ENCODE measurements at places on chromosomes 4 and X.

- DNase-seq: peak; percentile 5
Observed at GRCh38 chrX:97050392-97050791, 166.7 kb downstream of the RPA4 start.

DNA sequence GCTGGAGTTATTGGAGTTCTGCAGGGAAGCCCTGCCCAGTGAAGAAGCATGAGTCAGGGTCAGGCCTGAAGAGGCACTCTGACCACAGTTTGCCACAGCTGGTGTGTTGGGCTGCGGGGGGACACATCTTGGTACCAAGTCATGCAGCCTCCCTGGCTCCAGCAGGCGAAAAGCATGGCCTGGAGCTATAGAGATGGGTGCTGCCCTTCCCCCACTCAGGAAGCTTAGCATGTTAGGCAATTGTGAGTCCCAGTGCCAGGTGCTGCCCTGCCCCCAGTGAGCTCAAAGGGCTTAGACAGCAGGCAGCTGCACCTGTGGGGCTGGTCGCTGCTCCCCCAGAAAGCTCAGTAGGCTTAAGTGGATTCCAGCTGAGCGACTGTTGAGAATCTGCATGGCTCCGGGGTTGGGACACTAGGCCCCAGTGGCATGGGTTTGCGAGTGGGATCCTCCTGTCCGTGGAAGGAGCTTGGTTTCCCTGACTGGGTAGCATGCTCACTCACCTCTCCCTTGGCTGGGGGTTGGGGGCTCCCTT, 755.5 kb downstream of the GLUD2 start:
- no peak for DNase-seq

DNA sequence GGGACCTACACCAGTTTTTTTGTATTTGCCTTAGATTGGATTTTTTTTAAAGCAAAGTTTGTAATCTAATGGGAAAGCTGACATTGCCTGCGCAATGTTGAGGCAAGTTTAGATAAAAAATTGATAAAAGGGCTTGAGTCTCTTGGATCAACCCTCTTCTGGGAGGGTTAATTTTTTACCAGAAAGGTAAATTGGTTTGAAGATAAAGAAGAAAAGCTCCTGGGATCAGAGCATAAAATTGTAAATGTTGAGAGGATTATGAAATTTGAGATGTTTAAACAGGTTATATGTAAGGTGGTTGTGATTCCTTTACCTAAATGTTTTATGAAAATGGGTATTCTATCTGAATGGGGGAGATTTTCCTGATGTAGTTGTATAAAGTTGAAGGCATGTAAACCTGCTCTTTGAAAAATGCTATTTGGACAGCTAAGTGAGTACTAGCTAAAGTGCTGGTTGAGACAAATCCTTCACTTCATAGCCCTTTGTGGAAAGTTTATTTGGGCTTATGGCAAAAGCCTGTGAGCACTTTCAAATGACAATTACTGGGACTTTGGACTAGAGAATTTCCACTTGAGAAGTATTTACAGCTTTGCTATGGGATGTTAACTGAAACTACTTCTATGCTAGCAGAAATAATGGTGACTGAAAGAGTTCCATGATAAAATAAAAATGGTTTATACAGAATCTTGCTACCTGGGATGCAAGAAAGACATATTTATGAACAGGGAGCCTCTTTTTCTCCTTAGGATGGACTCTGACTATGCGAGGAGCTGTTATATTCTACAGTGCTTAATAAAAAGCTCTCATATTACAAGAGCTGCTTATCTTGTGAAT, 56.2 kb downstream of the UGT2B10 start:
- DNase-seq: no peak

DNA sequence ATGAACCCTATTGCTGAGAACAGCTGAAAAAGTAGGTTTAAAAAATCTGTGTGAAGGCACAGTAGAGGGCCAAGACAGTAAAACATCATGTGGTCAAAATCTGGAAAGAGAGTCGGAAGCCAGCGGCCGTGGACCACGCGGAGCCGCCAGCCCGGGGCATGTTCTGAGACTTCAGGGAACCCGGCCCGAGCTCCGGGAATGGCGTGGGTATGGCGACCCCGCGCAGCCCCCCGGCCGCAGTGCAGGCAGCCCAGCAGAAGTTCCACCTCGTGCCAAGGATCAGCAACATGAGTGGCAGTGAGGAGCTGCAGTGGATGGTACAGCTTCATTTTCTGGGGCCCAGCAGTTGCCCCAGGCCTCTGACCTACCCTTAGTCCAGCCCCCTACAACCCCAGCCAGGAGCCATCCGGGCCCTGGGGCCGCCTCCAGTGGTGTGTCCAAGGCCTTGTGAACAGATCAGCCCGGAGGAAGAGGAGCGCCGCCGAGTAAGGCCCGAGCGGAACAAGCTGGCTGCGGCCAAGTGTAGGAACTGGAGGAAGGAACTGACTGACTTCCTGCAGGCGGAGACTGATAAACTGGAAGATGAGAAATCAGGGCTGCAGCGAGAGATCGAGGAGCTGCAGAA, 94.2 kb downstream of the LARP1B start:
- no peak for DNase-seq

- peak; percentile 6 for DNase-seq
Observed at GRCh38 chr4:76388160-76388908, 32.6 kb downstream of the CCDC158 start.

DNA sequence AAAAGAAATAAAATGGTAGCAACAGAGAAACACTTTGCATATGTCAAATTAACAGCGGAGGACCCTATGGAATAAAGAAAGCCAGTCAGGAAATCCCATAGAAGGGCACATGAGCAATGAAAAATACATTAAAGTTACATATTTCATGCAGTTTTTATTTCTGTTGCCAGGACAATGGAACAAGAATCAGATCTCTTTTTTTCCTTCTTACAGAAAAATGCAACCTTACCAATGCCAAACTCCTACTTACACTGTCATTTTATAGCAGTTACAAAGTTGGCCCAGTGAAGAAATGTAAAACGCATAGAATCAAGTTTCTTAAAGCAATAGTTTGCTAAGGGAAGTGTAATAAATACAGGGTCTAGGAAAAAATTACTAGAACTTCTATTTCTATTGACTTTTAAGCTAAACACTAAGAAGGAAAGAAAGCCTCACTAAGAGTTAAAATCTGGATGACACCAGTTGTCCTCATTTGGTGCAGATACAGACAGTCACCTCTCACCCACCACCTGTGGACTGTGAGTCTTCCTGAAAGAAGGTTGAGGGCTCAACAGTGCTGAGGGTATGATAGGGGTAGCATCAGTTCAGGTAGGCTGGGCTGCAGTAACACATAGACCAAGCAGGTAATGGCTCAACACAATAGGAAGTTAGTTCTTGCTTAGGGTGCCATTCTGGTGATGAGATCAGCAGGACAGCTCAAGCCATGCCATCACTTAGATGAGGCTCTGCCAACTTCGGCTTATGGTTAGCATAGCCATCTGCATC, 224.6 kb downstream of the ANAPC10 start:
- DNase-seq: no peak

DNA sequence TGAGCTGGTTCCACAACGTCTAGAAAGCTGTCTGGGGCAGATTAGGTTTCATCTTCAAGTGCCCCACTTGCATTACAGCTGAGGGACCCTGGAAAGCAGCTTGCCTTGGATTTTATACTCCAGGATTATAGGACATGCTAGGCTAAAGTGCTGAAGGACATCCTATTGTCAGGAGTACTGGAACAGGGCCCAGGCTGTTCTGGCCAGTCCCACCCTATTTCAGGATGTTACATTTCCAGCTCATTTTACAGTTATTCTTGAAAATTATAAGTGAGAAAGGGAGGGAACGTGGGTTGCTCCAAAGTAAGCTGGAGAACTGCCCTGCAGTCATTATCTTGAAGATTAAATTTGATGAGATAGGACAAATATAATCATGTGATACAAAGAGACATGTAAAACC, 71.0 kb upstream of the UGT8 start:
- DNase-seq: no peak

- DNase-seq: no peak
Observed at GRCh38 chr4:161121451-161121850, 1042.3 kb downstream of the FSTL5 start.

- DNase-seq: no peak
Observed at GRCh38 chr4:115969756-115970155, 856.3 kb upstream of the NDST4 start.

- DNase-seq: no peak
Observed at GRCh38 chrX:17608888-17609287, 128.4 kb upstream of the SCML1 start.

DNA sequence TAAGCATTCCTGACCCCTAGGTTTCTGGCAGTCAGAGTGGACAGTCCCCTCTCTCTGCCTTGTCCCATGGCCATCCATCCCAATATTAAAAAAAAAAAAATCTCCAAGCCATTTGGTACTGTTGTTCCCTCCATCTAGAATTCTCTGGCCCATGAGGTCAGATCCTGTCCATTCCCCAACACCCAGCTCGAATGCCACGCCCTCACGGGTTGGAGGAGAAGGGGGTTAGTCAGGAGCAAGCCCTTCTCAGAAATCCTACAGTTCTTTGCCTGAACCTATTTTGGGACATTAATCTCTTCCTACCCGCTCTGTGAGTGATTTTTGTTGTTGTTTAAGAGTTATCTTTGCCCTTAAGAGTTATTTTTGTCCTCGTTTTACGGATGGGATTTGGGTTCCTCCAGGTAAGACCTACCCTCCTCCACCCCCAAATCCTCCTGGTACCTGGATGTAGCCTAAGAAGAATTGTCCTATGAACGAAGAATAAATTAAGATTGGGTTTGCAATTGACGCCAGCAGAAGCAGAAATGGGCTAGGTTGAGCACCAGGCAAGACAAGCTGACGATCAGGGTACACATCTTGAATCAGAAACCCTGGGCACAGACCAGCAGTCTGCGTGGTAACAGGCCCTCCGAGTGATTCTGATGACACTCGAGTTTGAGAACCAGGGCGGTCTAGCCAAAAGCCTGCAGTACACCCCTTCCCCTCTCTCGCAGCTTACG, 977 bp downstream of the RNF175 start:
- no peak for DNase-seq

DNA sequence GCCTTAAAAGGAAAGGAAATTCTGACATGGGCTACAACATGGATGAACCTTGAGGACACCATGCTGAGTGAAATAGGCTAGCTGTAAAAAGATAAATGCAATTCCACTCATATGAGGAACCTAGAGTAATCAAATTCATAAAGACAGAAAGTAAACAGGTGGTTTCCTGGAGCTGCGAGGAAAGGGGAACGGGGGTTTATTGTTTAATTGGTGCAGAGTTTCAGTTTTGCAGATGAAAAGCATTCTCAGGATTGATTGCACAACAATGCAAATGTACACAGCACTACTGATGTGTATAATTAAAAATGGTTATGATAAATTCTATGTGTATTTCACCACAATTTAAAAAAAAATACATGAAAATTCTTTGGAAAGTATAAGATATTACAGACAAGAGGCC, 24.0 kb downstream of the PLRG1 start:
- no peak for DNase-seq

- DNase-seq: no peak
Observed at GRCh38 chr4:55323375-55323774, 22.7 kb upstream of the SRD5A3 start.

DNA sequence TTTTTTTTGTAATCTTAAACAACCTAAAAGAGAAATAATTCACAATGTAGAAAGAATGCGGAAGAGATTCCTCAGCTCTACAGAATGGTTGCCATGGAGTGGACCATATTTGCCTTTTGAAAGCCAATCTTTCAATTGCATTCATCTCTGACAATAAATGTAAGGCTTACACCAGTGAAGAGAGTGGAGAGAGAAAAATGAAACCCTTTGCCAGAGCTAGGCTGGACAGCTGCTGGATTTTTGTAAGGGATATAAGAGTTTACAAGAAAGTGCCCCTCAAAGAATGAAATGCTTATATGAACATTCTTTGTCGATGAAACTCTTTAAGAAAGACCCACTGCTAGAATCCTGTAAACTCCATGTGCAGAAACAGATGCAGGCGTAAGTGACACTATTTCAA, 66.0 kb upstream of the FAT1 start:
- DNase-seq: no peak

GRCh38 chrX:3638280-3638873, 75.1 kb downstream of the PRKX start:
- DNase-seq: peak; percentile 54

- DNase-seq: peak; percentile 87
Observed at GRCh38 chrX:151902813-151903591, 9.7 kb upstream of the MAGEA4 start.

GRCh38 chr4:112954286-112954685, 95.2 kb upstream of the ANK2 start:
- no peak for DNase-seq

GRCh38 chrX:37474478-37474877, 97.0 kb upstream of the LANCL3 start:
- DNase-seq: no peak

- DNase-seq: no peak
Observed at GRCh38 chr4:119783189-119783983, 154.8 kb upstream of the PDE5A start.

- peak; percentile 44 for DNase-seq
Observed at GRCh38 chrX:154376774-154377173, 2.3 kb upstream of the EMD start.

- peak; percentile 38 for DNase-seq
Observed at GRCh38 chrX:40263014-40263560, 165.3 kb upstream of the BCOR start.

GRCh38 chr4:3293401-3294391, 875 bp downstream of the RGS12 start:
- no peak for DNase-seq

GRCh38 chr4:99612704-99613103, 38.1 kb downstream of the MTTP start:
- DNase-seq: no peak

- peak; percentile 45 for DNase-seq
Observed at GRCh38 chrX:108090491-108091263, 665 bp downstream of the PSMD10 start.

- peak; percentile 41 for DNase-seq
Observed at GRCh38 chrX:70044541-70045245, 5.0 kb downstream of the AWAT2 start.

DNA sequence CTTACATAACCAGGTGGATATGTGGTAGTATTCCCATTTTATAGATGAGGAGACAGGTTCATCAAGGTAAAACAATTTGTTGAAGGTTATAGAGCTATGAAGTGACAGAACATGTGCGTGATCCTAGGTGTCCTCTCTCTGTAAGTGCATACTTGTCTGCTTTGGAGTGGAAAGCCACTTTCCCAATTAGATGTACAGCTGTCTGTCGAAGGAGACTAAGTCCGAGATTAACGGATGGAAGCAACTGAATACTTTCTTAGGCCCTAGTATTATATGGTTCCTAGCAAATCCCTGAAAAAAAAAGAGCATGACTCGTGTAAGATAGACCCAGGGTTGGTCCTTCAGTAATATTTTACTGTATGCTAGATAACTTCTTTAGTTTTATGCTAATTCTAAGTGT, 19.7 kb downstream of the TMEM131L start:
- no peak for DNase-seq

All from fibroblast of pulmonary artery (primary cell).